Lower lobe of right lung (tissue), 2 donors: ENCODE measurements at places on chromosomes 2 and 18.

GRCh38 chr2:108315444-108315934 lies 26.8 kb downstream of the SULT1C2 start:
- DNase-seq: no peak

GRCh38 chr18:22167091-22167470 lies 2.3 kb upstream of the GATA6 start:
- no peak for DNase-seq

DNA sequence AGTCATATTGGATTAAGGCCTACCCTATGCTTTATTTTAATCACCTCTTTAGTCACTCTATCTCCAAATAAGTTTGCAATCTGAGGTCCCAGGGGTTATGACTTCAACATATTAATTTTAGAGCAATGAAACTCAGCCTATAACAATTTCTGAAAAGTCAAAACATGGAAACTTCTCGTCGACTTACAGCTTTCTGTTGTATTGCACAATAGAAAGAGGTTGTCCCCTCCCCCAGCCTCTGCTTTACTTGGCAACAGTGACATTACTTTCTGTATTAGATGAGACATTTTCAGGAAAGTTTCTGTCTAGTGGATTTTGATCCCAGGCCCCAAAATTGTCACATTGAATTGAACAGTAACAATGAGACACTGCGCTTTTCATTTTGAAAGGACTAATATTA lies 326.4 kb downstream of the THSD7B start:
- no peak for DNase-seq

- no peak for DNase-seq
These were observed 111.6 kb downstream of the FAM210A start for GRCh38 chr18:13614641-13615288.

GRCh38 chr18:61589724-61590065 lies 256.5 kb downstream of the CDH20 start:
- DNase-seq: no peak

GRCh38 chr2:205643391-205643885 lies 38.9 kb upstream of the NRP2 start:
- no peak for DNase-seq

DNA sequence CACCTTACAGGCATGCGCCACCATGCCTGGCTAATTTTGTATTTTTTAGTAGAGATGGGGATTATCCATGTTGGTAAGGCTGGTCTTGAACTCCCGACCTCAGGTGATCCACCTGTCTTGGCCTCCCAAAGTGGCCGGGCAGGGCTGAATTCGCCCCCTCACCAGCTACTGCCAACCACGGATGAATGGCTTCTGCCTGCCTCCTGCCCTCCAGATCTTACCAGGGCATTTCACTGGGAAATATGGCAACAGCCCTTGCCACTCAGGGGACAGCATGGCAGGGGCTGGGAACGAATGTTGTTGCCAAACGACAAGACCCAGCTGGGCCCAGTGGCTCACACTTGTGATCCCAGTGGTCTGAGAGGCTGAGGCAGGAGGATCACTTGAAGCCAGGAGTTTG lies 1.8 kb upstream of the ALPP start:
- peak; percentile 31 for DNase-seq

GRCh38 chr2:64655018-64655664 lies 1.4 kb upstream of the SERTAD2 start:
- no peak for DNase-seq

DNA sequence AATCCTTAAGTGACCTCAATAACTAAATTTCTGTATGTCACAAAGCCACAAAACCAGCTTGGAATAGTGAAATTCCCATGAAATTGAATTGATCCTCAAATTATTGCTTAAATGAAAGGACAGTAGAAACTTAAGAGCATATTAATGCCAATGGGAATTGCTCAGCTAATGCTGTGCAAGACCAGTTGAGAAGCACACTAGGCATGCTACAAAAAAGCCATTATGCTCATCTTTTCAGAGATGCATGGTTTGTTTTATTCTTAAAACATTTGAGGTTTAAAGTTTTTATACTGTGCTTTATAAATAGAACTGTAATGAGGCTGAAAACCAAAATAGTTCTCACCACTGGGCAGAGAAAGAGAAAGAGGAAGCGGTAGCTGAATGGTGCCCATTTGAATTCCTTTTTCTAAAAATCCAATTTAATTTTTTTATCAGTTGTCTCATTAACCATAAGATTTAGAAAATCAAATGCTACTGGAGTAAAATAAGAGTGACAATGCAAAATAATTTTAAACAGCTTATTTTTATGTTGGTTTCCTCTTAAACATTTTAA lies 98.6 kb downstream of the LNPK start:
- DNase-seq: no peak

DNA sequence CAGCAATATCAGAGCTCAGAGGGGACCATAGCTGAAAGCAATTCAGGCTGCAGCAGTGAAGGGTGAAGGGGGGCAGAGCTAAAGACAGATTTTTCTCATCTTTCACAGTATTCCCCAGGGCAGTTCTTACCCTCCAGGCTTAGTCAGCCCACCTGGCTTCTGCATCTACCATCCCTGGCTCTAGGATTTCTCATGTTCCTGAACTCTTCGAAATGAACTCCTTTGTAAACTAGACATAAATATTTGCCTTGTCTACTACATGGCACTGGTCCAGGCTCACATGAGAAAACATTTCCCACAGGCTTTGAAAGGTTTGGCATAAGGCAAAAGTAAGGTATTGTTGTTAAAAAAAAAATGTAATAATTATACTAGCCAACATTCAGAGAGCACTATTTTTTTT lies 23.6 kb upstream of the NEB start:
- DNase-seq: no peak

- DNase-seq: no peak
These were observed 14.9 kb downstream of the ELMOD3 start for GRCh38 chr2:85369500-85369899.

DNA sequence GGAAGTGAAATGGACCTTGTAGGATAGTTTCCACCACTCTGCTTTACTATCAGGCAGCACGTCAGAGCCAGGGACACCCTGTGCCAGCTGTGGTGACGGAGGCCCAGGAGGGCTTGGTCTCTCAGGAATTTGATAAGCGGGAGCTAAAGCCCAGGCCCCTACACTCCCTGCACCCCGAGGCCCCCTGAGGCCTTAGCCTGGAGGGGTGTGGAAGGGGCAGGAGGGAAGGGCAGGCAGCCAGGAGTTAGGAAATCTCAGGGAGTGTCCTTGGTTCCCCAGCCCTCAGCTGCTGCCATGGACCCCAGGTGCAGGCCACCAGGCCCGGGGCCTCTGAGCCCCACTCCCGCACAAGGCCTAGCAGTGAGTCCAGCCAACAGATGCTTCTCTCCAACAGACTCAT lies 38.2 kb downstream of the PDIA6 start:
- no peak for DNase-seq

DNA sequence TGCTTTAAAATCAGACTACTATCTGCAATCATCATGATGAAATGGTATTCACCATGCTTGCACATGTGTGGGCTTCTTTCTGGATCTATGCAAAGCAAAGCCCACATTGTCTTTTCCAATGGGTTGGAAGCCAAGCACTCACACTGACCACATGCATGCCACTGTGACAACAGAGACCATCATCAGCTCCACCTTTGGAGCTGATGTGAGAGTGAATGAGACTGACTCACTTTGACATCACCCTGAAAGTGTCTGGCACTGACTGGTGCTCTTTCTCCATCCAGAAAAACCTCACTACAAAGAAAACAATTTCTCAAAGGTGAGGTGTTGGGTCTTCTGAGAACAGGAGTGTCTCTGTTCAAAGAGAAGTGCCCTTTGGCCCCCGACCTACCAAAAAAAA lies 4.7 kb downstream of the MYO5B start:
- no peak for DNase-seq

GRCh38 chr2:124476291-124476690 lies 451.2 kb downstream of the CNTNAP5 start:
- DNase-seq: no peak

GRCh38 chr2:192029089-192029488 lies 165.6 kb downstream of the TMEFF2 start:
- DNase-seq: no peak

DNA sequence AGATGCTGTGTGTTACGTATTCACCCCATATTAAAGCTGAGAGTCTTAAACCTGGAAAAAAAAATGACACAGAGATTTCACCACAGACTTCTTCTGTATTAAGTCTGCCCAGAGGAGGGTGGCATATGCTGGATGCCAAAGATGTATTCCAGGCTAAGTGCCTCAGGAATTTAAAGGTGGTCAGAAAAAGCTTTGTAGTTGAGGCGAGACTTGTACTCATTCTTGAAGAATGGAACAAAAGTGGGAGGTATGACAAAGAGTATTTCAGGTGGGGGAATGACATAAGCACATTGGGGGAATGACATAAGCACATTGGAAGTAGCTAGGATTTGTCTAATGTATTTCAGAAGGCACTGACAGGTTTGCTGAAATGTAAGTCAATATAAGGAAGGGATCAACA lies 98.6 kb downstream of the BABAM2 start:
- DNase-seq: no peak

DNA sequence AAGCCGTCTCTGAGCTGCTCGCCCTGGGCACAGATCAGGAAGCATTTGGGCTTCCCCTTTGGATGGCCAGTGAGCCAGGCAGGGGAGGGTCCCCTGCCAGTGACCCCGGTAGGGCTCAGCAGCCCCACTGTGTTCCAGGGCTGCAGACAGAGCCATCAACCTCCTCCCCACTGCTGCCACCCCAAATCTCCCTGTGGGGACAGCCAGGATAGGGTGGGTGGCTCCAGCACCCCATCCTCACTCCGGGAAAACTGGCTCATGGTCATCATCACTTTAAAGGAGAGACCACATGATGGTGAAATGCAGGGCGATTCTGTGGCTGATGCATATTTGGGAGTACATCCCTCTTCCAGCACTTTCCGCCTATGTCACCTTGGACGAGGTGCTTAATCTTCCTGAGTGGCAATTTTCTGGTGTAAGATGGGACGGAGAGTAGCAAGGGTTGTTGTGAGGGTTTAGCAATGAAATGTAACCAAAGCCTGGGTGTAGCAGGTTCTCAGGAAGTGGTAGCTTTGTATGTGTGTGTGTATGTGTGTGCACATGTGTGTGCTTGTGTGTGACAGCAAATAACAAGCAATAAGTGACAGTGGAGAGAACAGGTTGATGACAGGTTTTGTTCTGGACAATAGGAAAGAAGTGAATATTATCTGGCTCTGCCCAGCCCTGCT lies 61.8 kb downstream of the ACAA2 start:
- DNase-seq: no peak

GRCh38 chr2:12504443-12504842 lies 212.3 kb upstream of the TRIB2 start:
- no peak for DNase-seq

DNA sequence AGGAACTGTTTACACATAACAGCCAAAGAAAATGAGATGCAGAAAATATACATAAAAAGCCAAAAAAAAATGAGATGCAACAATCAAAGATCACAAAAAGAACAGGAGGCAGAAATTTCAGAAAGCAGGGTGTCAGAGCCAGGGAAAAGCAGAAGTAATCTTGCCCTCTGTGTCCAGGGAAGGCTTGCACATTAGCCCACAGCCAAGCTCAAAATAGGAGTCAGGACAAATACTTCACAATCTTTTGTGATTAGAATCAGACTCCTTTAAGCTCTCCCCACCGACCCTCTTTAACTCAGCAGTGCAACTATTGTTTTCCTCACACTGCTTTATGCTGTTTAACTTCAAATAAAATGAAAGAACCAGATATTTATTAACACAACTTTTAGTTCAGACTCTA lies 34.6 kb downstream of the IAH1 start:
- no peak for DNase-seq

DNA sequence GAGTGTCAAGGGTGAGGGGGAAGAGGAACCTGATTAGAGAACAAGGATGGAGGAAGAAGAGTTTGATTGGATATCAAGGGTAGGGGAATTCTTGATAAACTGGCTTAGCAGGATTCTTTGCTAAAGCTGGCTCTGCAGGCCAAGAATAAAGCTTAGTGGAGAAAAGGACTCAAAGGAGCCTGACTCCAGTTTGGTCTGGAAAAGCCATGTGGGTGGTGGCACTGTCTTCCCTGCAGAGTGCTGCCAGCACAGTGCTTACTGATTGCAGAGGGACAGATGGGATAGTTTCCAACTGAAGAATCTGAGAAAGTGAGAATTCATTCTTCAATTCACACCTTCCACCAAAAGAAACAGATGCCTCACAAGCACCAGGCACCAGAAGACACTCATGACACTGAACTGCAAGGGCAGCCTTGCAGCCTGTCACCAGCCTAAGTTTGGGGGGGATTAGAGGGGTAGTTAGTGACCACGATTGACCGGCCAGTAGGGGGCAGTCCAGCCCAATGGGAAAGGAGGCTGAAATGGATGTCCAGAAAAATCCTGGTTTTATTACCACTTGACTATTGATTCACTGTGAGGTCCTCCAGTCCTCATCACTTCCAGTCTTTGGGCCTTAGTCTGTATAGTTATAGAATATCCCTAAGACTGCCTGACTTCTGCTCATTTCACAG lies 334.5 kb downstream of the SMAD2 start:
- no peak for DNase-seq
